Fibroblast of skin of left quadriceps (primary cell): ENCODE measurements at places on chromosomes 11 and 22.
A peak's percentile ranks its signal among the peaks of the same experiment; 100 is the strongest.

GRCh38 chr22:33389936-33390335 lies 331.8 kb upstream of the SYN3 start:
- DNase-seq, result peak; percentile 70

DNA sequence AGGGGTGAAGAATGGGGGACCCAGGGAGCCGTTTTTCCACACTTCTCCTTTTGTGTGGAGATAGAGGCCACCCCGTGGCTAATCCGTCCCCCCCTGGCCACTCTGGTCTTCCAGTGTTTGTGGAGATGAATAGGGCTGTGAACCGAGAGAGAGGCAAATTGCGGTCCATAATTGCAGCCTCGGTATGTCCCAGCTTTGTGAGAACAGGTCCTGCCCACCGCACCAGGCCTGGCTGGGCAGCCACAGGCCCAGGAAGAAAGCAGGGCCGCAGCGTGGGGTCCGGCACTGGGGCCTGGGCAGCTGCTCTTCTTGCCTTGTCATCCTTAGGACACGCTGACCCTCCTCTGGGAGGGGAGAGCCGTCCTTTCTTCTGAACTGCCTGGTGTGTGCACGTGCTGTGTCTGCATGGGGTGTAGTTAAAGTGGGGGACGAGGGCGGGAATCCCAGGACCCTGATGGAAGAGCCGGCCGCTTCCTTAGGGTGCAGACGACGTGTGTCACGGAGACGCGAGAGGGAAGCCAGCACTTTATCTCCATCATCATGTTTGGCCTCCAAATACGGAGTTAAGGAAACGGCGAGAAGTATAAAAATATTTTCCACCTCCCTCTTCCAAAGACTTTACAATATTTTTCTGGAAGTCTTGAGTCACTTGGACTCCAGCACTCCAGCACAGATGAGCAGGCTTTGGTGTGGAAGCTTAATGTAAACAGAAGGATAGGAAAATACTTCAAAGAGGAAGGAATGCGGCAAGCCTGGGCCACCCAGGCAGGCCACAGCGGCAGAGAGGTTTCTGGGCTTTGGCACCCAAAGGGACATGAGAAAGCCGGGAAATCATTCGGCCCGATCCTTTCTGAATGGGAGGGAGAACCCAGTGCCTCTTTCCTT lies 1248.4 kb downstream of the BRD1 start:
- peak; percentile 30 for DNase-seq

GRCh38 chr11:82818409-82819043 lies 81.7 kb downstream of the PRCP start:
- no peak for DNase-seq

GRCh38 chr11:11313902-11314692 lies 39.0 kb downstream of the CSNK2A3 start:
- DNase-seq, result no peak

DNA sequence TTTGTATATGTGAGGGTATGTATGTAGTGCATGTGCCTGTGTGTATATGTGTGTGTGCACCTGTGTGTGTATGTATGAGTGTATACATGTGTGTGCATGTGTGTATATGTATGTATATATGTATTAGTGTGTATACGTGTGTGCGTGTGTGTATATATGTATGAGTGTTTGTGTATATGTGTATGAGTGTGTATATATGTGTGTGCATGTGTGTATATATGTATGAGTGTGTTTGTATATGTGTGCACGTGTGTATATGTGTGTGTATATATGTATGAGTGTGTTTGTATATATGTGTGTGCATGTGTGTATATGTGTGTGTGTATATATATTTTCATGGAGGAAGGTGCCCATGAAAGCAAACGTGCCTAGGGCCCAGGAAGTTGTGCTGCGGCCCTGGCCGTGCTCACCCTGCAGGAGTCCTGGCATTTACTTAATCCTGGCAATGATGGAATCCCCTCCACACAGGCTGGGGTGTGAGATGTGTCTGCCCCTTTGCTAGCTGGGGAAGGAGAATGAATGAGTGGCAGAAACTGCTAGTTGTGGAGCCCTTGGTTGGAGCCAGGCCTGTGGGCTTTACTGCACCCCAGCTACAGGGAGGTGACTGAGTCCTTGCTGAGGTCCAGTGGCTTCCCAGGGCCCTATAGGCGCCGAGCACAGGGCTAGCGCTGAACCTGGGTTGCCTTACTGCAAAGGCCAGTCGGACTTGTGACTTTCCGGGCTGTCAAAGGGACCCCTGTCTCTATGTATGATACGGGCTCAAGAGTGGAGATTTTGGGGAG lies 97.2 kb downstream of the MYO18B start:
- no peak for DNase-seq
